Activated CD4-positive, alpha-beta T cell treated with anti-CD3 and anti-CD28 coated beads for 4 hours (primary cell): ENCODE measurements at places on chromosomes 12 and 14.

DNA sequence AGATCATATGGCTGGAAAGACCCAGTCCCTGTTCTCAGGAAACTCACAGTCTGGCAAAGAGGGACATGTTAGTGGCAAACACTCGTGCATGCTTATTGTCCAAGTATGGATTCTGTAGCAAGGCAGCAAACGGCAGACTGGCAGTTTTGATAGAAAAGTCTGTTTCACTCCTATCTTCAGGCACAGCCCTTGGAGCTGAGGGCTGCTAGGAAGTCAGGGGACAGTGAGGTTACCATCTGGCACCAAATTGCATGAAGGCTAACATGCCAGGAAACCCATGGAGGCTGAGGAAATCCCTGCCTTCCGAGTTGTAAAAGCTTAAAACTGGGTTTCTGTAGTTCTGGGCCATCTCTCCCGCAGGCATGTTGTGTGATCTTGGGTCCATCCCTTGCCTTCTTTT lies 32.9 kb downstream of the CALM1 start:
- no peak for DNase-seq

GRCh38 chr12:106109168-106109910 lies 29.4 kb downstream of the NUAK1 start:
- DNase-seq: no peak

- DNase-seq: peak; percentile 27
These were observed 225.2 kb downstream of the FUT8 start for GRCh38 chr14:65637780-65638179.

GRCh38 chr14:105256292-105256960 lies 8.1 kb downstream of the BTBD6 start:
- DNase-seq: no peak

GRCh38 chr14:88242446-88242845 lies 80.6 kb downstream of the KCNK10 start:
- no peak for DNase-seq
